ENCODE measurements at places on chromosomes 6 and 20. TPM values are rescaled to one million over a fixed set of nuclear protein-coding genes. Genes with fewer than 3 reads are reported as not detected.

ZC3H12D gene
- total RNA-seq, result 0.25 TPM

LGSN gene
- not detected for total RNA-seq

GRCh38 chr20:60096166-60096565, 137.9 kb downstream of the CDH26 start:
- no peak overlapping the region for H3K27ac ChIP-seq
- H3K4me3 ChIP-seq, result no peak overlapping the region
- peaks cover 11% of the 10 kb centered on the region for H3K4me1 ChIP-seq
- H3K36me3 ChIP-seq, result no peaks in the 10 kb centered on the region
- H3K27me3 ChIP-seq, result peaks cover 11% of the 10 kb centered on the region

DNA sequence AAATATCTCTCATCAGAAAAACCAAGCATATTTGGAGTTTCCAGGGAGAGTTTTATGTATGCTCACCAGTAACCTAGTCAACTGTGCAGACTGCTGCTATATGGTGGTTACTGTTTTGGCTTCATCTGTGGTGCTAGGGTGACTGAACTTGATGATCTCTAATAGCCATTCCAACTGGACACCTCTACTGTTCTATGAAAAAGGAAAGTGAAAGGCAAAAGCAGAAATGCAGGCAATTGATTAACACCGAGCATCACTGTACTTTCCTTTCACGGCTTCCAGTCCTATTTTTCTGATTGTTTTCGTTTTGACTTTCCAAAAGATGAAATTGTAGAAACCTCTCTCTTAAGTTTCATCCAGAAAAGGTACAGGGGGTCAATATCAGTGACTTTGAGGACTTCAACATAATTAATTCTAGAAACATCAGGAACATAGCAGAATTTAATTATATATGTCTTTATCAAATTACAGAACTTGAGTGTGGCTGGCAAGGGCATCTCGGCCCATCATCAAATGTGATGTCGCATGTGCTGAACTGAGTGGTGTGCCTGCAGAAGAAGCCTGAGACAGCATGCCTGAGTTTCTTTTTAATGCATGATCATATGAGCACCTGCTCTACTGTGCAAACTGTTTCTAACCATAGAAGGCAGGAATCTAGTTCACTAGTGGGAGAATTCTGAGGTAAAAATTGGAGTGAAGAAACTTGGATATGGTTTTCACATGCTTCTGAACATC, 464.3 kb upstream of the FLRT3 start:
- no peaks in the 10 kb centered on the region for H3K27me3 ChIP-seq
- no peaks in the 10 kb centered on the region for H3K4me1 ChIP-seq
- no peak for DNase-seq
- no peak overlapping the region for H3K4me3 ChIP-seq
- no peak overlapping the region for H3K27ac ChIP-seq

Data from left ventricle myocardium inferior (tissue), 1 donor.